ENCODE measurements at places on chromosomes 11 and 22.

DNA sequence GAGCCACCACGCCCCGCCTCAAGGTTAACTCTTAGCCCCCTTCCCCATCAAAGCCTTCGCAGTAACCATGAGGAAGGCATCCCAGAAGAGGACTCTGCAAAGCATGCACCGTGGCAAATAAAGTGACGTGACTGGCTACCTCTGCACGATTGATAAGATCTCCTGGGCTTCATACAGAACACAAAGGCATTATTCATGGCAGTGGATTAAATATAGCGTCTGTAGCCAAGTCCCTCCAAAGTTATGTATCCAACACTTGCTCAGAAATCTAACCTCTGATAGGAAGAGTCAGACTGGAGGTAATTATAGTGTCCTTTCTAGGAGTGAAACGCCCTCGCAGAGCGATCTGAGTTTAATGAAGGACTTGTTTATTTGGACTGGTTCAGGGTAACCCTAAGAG lies 22.4 kb downstream of the CPT1A start:
- DNase-seq, result no peak

- no peak for DNase-seq
Measured at GRCh38 chr22:39997939-39998726, 3.4 kb downstream of the FAM83F start.

- no peak for DNase-seq
Measured at GRCh38 chr22:35155403-35156025, 89.6 kb downstream of the ISX start.

- DNase-seq, result no peak
Measured at GRCh38 chr11:126646701-126647557, 291.4 kb downstream of the ST3GAL4 start.

DNA sequence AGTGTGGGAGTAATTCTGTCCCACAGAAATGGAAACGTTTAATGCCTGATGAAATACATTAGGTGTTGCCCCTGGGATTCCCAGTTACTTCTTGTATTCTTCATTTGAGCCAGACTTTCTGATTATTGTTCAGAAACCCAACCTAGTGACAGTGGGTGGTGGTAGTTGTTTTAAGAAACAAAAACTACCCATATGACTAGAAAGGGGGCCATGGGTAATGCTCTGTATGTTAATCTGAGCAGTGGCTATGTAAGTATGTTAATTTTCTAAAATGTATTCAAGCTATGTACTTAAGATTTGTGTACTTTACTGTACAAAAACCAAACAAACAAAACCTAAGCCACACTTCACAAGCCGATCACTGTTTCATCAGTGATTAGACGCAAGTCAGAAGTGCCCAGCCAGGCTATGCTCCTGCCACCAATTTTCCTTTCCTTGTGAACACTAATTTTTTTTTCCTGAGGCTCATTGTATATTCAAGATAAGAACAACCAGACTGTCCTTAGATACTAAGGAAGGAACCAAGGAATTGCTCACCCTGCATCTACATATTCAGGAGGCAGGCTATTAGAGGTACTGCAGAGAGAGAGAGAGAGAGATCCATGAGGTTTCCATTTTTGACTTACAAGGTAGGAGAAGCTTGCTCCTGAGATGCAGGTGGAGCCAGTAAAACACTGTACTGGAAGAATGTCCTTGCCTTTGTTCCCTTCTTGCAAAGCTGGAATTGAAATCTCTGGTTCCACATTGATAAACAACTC lies 122.7 kb downstream of the DBX1 start:
- no peak for DNase-seq

DNA sequence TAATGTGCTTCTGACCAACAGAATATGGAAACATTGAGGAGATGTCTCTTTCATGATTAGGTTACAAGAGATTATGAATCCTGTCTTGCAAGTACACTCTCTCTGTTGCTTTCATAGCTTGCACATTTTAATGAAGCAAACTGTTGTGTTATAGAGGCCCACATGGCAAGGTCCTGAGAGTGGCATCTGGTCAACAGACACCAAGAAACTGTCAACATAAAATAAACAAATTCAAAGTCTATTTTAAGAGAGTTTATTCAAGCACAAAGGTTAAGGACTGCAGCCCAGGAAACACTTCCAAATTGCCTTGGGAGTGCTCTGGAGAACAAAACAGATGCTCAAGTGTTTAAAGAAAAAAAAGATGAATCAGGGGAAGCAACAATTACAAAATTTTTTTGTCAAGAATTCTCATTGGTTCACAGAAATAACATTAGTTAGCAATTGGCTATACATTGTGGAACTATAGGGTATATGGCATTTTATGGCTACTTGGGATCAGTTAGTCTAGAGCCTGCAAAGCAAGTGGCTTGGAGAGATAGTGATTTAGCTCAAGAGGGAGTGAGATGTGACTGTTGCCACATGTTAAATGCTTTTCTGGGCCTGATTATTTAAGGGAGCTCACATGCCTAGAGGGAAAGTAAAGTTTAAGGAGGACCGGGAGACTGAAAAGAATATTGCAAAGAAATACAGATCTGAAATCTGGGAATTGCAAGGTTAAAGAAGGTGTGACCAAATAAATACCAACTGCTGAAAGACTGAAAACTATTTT lies 54.6 kb downstream of the CTSC start:
- DNase-seq, result no peak

- no peak for DNase-seq
Measured at GRCh38 chr11:127804747-127805400, 782.5 kb downstream of the ETS1 start.

DNA sequence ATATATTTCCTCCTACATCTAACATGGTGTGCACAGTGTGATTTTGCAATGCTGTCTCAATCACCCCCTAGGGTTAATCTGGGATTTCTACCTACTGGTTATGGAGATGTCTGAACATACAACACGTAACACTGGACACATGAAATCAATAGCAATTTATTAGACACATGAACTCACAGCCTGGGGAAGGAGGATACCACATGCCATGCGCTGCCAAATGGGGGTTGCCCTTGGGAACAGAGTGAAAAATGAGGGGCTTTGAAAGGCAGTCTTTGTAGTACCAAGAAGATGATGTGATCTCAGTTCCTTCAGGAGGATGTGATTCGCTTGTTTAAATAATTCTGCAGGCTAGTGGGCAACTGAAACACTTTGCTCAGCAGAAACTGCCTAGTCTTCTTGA lies 253.6 kb upstream of the LRRC4C start:
- DNase-seq, result no peak
